ENCODE measurements at places on chromosomes 3 and 15.

GRCh38 chr3:67154429-67154828 lies 156.3 kb downstream of the KBTBD8 start:
- no peak for DNase-seq

GRCh38 chr3:100425316-100425715 lies 24.0 kb downstream of the LNP1 start:
- no peak for DNase-seq

- DNase-seq = no peak
These were observed 183.9 kb upstream of the LPP start for GRCh38 chr3:187970106-187970505.

DNA sequence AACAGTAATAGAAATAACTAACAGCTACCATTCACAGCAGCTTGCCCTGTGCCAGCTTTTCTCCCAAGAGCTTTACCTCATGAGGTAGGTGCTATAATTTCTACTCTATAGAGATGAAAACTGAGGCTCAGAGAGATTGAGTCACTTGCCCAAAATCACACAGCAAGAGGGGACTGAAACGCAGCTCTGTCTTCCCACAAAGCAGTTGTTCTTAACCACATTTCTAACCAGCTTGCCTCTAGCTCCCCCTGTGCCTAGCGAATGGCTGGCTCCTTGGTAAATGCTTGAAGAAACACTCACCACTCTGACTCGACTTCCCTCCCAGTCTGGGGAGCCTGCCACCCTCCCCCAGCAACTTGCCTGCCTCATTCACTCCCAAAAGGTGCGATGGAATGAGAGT lies 15.6 kb upstream of the TMEM40 start:
- no peak for DNase-seq

DNA sequence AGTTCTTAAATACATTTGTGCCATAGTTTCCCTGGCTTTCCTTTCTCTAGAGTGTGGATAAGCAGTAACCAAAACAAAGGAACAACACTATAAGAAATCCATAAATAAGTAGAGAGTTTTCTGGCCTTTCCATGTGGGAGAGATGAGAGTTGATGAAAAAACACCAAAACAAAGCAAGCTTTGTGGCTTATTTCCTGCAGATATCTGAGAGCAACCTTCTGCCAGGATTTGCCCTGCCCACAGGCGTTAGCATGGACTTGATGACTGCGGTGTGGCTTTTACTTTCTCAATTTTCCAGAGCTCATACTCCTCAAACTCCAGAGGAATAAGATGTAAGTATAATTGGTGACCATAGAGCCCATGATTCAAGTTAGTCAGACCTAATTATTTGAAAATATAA lies 194.9 kb downstream of the RAP2B start:
- DNase-seq = no peak

GRCh38 chr3:134189849-134190248 lies 60.8 kb downstream of the RYK start:
- no peak for DNase-seq

- DNase-seq = no peak
These were observed 289.6 kb upstream of the C2CD4B start for GRCh38 chr15:62454567-62455172.

GRCh38 chr15:52439470-52439869 lies 89.2 kb downstream of the MYO5A start:
- DNase-seq = no peak

- DNase-seq = no peak
These were observed 136.9 kb downstream of the FRMD5 start for GRCh38 chr15:44058126-44058525.

DNA sequence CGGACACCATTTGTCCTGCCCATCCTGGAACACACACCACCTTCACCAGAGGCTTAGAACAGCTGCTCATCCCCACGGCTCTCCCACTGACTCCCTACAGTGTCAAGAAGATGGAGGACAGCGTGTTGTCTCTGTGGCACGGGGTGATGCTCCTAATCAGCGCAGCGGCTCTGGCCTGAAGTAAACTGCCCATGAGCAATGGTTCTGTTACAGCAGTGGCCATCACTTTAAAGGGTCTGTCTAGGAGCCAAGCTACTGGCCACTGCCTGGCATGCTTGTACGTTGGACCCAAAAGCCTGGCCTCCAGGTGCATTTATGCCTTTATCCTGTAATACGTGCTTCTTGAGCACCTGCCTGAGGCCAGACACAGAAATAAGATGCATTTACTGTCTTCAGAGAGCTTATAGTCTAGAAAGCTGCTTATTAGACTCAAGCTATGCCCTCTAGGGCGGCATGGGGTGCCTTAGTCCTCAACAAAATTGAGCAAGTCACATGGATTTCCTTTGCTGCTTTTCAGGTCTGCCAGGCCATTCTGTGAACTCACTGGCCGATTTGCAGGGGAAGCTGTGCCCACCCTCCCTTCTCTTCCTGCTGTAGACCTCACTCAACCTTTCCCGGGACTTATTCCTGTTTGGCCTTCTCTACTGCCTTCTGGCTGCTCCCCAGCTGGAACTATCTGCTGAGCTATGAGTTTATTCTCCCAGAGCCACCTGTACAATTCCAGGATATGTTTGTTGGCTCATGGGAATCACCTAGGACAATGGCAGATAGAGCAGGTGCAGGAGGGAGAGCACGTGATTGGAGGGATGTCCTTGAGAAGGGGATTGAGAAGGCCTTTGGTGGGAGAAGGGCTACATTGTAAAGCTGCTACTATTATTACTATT lies 51.9 kb downstream of the STARD5 start:
- DNase-seq = no peak

- DNase-seq = no peak
These were observed 44.7 kb downstream of the SUCLG2 start for GRCh38 chr3:67609709-67610108.

DNA sequence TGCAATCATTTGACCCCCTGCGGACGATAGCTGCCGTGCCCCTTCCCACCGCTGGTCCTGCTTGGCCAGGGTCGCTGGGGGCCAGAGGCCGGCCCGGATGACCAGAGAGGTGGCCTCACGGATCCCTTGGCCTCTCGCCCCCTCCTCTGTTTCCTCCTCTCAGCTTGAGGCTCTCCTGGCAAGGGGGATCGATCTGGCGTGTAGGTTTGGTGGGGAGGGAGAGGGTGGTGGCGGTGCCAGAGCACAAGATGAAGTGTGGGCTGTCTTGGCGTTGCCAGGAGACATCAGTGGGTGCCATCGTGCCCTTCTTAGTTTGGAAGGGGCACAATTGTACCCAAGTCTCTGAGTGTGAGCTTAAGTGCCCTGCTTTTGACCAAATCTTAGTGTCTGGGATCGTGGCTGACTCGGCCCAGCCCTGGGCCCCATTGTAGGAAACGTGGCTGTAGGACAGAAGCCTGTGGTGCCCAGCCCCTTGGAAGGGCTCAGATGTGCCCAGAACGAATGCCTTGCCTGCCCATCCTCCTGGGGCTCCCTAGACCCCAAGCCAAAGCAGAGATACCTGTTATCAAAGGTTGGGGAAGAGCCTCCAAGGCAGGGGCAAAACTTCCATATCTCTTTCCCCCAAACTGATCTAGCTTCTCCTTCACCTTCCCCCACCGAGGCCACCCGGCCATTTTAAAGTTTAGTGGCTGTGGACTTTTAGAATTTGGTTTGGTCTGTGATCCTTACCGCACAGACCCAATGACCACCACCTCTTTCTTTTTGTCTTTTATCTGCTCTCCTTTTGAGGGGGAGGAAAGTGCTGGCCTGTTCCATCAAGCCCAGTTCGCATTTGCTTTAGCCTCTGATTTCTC lies 14.4 kb downstream of the NR2F2 start:
- no peak for DNase-seq

DNA sequence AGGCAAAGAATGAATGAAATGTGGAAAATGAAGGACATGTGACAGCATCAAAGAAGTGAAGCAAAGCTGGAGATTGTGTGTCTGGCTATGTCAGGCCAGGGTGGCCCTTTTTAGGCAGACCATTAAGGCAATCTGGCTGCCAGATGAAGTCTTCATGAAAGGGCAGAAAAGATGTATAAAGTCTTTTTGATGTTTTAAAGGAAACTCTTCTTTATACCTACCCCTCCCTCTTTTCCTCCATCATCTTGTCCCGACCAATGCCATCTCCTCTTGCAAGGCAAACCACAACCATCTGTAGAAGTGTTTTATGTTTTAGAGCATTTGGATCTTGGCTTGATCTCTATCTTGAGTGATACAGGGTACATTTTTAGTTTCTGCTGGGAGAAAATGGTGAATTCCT lies 259.2 kb downstream of the LSAMP start:
- no peak for DNase-seq

DNA sequence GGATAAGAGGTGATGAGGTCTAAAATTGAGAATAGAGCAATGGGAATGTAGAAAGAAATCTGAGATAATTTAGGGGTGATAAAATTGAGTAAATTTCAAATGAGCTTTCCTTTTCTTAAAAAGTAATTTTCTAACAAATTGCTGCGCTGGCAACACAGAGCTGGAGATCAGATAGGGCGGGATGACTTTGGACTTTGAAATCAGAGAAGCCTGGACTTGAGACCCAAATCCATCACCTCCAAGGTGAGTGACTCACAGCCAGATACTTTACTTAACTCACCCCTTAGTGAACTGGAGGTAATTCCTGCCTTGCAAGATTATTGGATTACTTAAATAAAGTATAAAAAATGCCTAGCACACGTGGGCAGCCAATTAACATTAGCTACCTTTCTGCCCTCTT lies 80.8 kb downstream of the P2RY1 start:
- DNase-seq = no peak

- no peak for DNase-seq
These were observed 155.2 kb upstream of the CGNL1 start for GRCh38 chr15:57221134-57221533.

DNA sequence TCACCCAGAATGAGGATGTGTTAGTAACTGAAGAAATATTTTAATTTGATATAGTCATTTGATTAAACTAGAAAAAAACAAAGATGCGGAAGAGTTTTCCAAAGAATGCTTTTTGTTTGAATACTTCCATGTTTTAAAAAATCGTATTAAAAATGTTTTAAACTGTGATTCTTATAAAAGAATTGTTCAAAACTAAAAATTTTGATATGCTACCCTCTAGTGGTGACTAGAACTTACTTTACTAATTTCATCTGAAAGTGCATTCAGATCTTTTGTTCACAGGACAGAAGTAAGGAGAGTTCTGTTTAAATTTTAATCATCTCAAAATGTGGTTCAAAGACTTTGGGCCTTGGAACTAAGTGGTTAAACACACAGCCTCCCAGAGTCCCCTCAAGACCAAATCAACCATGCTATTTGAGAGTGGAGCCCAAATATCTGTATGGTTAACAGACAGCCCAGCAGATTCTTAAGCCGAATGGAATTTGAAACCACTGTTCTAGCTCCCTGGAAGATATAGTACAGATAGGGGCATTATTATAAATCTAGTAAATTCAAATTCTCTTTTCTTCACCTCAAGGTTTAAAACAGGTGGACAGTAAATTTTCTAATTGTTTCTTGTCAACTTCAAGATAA lies 45.2 kb upstream of the SYNPR start:
- DNase-seq = no peak

GRCh38 chr3:168093790-168094189 lies 1.9 kb downstream of the GOLIM4 start:
- no peak for DNase-seq

DNA sequence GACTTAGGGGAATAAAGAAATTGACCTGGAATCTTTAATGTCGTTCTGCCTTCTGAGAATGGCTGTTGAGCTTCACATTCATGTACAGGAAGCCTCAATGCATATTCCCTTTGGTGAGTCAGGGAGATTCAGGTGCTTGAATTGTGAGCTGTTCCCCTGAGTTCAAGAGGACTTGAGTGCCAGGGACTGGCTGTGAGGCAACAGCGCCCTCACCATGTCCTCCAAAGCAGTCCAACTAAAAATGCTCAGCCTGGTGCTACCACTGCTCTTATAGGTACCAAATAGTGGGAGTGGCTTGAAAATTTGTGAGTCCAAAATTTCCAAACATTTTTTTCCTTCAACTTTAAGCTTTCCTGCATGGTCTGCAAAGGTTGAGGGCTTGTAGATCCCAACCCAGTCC lies 54.1 kb downstream of the LEO1 start:
- no peak for DNase-seq

DNA sequence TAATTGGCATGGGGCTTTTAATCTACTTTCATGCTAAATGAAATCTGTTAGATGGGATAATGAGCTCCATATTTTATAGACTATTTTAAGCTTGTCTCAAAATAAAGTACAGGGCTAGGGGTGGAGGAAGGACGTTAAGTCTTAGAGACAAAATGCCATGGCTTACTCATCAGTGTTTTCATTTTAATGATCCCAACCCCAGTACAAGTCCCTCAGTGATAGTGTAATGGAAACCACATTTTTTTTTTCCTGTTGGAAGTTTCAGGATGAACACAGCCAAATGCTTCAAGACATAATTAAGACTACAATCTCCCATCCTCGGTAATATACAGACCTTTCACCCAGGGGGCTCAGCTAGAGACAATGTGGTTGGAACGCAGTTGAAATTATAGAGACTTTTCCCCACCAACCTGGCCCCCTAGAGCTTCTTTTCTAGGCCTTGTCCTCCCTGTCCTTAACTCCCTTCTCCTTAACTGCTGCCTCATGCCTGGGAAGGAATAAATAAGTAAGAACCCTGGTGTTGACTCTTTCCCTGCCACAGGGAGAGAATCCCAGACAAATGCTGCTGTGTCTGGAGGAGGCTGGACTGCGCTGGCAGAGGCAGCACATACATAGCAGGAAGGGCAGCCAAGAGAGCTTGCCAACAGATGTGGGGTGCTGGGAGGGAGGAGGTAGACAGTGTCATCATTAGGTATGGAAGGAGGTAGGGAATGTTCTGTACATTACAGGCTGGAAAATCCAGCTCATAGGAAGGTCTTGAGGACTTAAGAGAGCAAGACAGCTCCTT lies 115.4 kb upstream of the ROPN1 start:
- DNase-seq = no peak

DNA sequence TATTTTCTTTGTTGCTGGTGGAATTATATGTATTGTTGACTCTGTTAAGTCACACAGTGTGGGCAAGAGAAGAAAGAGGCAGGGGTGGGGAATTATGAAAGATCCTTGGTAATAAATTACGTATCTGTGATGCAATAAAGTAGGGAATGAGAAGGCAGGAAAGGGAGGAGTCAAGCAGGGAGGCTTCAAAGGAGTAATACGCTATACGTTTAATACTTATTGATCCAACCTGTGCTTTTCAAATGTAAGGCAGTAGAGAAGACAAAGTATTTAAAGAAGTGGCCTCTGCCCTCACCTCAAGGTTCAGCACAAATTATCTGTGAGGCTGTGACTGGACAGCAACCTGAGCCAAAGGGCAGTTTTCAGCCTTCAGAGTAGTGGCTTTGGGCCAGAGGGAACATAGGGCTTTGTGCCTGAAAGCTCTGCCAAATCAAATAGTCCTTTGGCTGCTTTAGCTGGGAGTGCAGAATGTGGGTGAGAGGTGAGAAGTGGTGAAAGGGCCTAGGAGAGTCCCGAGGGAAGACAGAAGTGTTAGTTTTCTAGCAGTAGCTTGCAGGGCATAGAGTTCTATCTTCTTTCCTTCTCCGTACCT lies 1.2 kb upstream of the PLIN1 start:
- no peak for DNase-seq

GRCh38 chr15:74841891-74842373 lies 1.0 kb downstream of the ULK3 start:
- no peak for DNase-seq

- no peak for DNase-seq
These were observed 59.4 kb upstream of the IMPG2 start for GRCh38 chr3:101379658-101380376.

- DNase-seq = no peak
These were observed 549 bp downstream of the C3orf18 start for GRCh38 chr3:50567011-50567385.
